Right cardiac atrium (tissue), 5 donors: ENCODE measurements at places on chromosomes 5 and 9. TPM values are rescaled to one million over a fixed set of nuclear protein-coding genes. Genes with fewer than 3 reads are reported as not detected.

DNA sequence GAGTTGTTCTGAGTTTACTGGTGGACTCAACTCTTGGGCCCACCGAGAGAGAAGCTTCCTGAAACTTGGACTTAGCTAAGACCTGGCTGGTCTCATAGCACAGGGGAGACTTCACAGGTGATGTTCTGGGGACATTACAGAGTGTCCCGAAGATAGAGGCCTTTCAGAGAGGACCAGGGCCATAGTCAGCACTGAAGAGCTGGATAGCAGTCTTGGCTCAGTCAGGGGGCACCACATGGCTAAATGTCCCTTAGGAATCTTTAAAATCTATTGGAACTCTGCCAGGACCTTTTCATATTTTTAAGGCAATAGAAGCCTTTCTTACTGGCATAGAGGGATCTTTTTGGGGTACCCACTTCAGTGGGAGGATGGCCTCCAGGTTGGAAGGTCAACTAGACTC is 59.8 kb upstream of the CPLX2 start:
- no peak for DNase-seq

GRCh38 chr5:140399979-140400729 is 1.5 kb upstream of the ANKHD1 start:
- DNase-seq, result no peak

GRCh38 chr9:119955276-119955675 is 586.0 kb upstream of the BRINP1 start:
- DNase-seq, result no peak

The SPINK1 gene
- polyA plus RNA-seq, result 0.38 TPM

The PCAT7 gene
- polyA plus RNA-seq, result 0.05 TPM
